ENCODE measurements at places on chromosomes 1 and 21.

GRCh38 chr1:94013367-94013878 is 104.2 kb upstream of the GCLM start:
- DNase-seq: no peak

- DNase-seq: no peak
Measured at GRCh38 chr1:234475167-234475793, 3.7 kb downstream of the TARBP1 start.

GRCh38 chr1:229759037-229759435 is 133.0 kb downstream of the URB2 start:
- DNase-seq: no peak

DNA sequence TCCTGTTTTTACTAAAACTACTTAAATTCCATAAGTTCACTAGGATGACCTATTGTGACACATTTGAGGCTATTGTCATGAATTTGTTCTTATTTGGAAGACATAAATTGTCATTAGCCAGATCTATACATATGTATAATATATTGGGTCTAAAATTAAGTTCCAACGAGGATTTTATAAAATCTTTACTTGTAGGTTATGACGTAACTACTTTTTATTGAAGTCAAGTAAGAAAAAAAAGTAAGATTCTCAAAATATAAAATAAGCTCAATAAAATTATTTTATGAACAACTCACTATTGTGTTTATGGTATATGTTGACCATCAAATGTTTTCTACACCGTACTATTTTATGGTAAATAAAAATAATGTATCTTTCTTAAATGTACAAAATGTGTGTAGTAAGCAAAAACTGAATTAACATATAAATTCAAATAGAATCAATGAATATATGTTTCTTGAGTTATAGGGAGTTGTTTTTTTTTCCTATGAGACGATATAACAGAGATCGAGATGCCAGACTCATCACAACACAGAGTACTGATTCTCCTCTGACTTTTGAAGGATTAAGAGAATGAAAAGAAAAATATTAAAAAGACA is 64.1 kb downstream of the NEGR1 start:
- DNase-seq: no peak

DNA sequence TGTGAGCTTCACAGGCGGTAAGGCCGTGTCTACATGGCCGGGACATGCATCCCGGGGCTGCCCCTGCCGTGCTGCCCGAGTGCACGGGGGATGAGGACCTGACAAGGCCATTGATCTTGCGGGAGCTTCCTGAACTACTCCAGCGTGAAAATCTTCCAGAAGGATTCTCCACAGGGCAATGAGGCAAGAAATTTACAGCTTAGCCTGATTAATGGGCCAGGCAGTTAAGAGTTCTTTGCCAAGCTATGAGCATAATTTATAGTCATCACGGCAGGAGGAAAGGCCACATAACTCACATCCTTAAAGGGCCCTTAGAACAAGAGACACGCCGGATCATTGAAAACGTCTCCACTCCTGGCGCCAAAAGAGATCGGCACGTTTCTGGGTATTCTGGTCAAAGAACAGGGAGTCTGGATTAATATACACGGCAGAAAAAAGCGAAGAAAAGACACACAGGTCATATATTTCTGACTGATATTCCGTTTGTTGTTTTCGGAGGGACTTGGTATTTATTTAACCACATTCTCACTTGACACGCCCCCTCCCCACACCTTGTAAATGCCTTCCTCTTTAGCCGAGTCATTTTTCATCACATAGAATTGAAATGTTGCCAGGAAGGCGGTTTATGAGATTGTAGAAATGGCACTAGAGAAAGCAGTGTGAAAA is 180.5 kb downstream of the DYRK1A start:
- peak; percentile 88 for DNase-seq

GRCh38 chr1:161486806-161487741 is 18.2 kb upstream of the FCGR2A start:
- DNase-seq: peak; percentile 57

DNA sequence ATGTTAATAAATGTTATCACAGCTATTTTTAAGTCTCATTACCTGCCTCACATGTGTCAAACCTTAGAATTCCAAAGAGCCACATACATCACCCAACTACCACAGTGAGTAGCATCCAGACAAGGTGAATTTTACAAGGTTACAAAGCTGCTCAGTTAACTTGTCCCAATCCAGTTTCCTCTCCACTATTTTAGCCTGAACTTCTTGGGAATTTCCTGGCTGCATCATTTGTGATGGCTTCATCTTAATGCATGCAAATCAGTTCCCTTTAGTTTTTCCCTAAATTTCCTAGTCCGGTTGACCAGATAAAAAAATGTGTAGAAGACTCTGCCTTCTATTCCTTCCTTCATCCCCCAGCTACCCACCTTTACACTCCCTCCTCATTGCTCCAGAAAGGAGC is 597 bp upstream of the TRAF3IP3 start:
- no peak for DNase-seq

DNA sequence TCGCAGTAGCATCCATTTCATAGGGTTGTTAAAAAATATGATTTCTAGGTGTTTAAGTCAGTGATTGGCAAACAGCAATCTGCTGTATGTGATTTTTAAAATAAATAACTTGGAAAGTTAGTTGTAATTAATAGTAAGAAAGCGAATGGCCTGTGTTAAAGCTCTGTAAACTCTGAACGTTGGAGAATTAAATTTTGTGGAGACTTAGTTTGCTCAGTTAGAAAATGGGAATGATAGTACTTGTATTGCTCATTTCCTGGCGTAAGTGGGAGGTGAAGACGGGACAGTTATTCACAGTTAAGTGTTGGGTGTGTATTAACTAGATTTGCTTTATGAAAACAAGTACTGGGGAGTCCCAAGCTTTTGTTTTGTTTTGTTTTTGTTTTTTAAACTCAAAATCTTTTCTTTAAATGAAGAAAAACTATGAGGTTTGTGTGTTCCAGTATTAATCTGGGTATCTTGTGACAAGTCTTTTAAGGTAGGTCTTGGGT is 995 bp downstream of the CACYBP start:
- DNase-seq: no peak

GRCh38 chr1:34746785-34747637 is 7.8 kb upstream of the GJB5 start:
- DNase-seq: no peak

DNA sequence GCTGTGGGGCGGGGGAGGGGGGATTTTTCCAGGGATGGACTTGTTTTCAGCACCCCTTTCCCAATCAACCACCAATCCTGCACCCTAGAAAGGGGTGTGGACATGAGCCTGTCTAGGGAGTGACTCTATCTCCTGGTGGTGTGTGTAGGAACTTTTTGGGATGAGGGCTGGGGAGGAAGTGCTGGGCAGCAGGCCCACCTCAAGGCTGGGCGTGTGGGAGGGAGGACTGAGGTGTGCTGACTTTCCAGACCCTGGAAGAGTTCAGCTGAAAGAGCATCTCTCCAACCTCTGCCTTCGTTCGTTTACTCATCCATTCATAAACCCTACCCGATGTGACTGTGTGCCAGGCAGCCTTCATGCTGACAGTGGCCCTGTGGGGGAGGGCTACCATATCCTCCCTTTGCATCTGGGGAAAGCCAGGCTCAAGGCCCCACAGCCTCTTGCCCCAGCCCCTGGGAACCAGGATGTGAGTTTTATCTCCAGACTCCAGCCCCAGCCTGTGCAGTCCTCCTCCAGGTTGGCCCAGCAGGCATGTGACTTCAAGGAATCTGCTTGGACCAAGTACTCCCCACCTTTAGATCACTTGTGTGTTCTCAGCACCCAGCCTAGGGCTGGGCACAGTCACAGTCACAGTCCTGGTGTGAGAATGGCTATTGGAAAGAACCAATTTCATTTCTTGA is 6.7 kb downstream of the KNCN start:
- DNase-seq: no peak

DNA sequence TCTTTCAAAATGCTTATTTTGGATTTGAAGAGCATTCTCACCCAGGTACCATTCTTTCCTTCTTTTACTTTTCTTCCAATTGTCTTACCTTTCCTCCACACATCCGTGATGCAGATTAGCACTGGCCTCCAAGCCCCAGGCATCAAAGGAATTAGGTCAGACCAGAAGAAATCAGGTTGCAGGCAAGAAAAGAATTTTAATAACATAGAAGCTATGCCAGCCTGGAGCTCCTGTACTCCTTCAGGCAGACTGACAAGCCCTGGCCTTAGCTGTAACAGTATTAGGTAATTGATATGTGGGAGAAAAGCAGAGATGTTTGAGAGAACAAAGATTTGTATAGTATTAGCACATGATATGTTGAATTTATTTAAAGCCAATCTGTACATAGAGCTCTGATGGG is 390.4 kb upstream of the ADGRL2 start:
- DNase-seq: no peak

DNA sequence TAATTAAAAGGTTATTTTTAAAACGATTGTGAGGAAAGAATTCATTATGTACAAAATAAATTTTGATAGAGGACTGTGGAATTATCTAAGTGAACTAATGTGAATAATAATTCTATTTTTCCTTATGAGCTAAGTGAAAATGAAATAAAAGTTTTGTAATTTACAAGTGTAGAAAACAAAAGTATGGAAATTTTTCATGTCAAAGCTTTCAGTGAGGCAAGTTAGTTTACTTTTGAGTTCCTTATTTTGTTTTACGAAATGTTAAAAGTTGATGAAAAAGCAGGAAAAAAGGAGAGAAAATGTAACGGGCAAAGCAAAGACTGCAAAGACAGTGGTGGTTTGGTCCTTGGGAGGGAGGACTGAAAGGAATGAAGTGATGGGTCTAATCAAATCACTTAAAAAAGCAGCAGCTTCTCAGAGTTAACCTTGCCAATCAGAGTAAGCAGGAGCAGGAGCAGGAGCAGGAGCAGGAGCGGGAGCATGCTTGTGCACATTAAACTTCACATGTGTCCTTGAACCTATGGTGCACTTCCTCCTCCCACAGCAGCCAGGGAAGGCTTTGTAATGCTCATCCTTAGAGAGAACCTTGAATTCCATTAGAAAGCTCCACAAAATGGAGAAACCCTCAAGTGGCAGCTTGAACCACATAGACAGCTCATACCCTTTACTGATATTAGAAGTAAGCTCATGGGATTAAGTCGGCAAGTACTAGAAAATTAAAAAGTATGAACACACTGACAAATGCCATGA is 133.4 kb downstream of the LHX4 start:
- no peak for DNase-seq

- DNase-seq: peak; percentile 27
Measured at GRCh38 chr1:31371121-31371959, 1.5 kb downstream of the FABP3 start.

DNA sequence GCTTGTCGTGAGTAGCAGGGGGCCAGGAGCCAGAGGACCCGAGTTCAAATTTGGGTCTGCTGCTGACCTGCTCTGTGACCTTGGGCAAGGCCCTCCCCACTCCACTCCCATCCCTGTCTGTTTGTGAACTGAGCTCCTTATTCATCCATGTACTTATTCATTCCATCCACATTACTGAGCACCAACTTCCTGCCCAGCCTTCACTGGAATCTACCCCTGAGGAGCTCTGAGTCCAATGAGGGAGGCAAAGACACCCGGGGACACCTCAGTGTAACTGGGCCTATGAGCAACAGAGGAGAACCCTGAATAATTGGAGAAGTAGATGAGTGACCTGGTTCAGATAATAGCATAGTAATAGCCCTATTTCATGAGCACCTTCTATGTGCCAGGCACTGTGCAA is 8.9 kb downstream of the BSND start:
- DNase-seq: no peak

- peak; percentile 93 for DNase-seq
Measured at GRCh38 chr1:153545067-153546055, at the start of gene S100A4. TSS of gene S100A4 (minus strand) at chr1:153545806. CDS start at chr1:153544794, 1,012 bp downstream.

DNA sequence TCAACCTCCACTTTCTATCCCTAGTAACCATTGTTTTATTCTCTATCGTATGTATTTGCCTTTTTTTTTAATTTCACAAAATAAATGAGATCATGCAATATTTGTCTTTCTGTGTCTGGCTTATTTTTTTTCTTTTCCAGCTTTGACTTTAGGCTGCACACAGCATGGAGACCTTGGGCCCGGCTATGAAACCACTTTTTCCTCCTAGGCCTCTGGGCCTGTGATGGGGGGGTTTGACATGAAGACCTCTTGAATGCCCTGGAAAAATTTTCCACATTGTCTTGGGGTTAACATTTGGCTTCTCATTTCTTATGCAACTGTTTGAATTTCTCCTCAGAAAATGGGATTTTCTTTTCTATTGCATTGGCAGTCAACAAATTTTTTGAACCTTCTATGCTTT is 100.2 kb upstream of the BTG3 start:
- DNase-seq: no peak

GRCh38 chr1:34950428-34950827 is 21.0 kb upstream of the DLGAP3 start:
- no peak for DNase-seq

DNA sequence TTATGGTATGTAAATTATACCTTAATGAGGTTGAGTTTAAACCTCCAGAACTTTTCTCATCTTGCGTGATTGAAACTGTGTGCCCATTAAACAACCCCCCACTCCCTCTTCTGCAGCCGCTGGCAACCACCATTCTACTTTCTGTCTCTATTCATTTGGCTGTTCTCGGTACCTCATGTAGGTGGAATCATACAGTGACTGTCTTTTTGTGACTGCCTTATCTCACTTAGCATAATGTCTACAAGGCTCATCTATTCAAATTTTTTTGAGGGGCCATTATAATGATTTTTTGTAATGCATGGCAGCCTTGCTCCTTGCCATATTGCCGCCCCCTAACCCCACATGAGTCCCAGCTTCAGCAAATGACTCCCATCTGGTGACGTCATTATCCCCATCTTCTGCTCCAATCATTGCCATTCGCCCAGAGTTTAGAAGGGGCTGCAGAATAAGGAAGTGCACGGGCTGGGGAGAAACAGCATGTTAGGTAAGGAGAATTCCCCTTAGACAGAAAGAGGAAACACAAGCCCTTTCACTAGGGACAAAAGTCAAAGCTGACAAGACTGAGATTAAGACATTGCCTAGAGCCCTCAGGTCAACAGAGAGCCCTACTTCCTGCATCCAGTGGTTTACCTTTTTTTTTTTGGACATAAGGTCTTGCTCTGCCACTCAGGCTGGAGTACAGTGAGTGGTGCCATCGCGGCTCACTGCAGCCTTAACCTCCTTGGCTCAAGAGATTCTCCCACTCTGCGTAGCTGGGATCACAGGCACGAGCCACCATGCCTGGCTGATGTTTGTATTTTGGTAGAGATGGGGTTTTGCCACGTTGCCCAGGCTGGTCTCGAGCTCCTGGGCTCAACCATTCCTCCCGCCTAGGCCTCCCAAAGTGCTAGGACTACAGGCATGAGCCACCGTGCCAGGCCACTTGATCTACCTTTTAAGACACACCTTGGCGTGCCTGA is 78.4 kb upstream of the ERRFI1 start:
- no peak for DNase-seq

DNA sequence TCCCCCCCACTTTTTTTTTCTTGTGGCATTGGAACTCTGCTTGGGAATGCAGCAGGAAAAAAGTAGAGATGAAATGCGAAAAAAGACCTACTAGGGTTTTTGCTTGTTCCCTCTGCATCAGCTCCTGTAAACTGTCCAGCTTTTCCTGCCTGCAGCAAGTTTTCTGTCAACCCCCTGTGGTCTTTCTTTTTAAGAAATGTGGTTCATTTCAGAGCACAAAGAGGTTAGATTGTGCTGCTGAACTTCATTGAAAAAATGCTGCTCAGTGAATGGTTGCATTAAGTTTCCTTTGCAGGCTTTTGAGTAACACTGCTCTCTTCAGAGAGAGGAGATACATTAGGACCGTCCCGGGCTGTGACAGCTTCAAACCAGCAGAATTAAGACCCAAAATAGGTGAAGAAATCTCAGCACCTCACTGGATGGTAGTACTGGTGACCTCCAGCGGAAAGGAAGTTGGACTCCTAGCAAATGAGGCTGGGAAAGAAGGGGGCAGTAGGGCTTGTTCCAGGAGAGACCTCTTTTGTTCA is 80.7 kb downstream of the NDUFS5 start:
- no peak for DNase-seq

GRCh38 chr1:52534928-52535764 is 17.7 kb downstream of the TUT4 start:
- DNase-seq: no peak

All from left kidney (tissue), 8 donors.